ENCODE measurements at places on chromosomes 5 and 9.

DNA sequence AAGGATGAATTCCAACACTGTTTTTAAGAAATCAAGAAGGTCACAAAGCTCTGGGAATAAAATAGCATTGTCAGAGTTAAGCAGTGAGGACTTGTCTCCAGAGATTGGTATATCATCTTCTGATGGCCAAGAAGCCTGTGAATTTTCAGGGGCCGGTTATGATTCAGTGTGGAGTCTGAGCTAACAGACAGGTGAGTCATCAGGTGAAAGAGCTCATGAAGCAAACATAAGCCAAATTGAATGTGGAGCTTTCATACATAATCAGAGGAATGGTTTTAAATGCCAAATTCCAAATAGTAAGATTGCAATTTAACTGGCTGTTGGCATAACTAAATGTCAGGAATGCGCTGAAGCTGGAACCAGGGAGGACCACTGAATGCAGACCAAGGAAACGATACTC lies 494.2 kb downstream of the MTRR start:
- no peak for DNase-seq

- DNase-seq: peak; percentile 79
These were observed at the start of gene NME5 for GRCh38 chr5:138138949-138139780. Gene NME5 (minus strand): TSS chr5:138139428. CDS start chr5:138138780, 648 bp downstream.

DNA sequence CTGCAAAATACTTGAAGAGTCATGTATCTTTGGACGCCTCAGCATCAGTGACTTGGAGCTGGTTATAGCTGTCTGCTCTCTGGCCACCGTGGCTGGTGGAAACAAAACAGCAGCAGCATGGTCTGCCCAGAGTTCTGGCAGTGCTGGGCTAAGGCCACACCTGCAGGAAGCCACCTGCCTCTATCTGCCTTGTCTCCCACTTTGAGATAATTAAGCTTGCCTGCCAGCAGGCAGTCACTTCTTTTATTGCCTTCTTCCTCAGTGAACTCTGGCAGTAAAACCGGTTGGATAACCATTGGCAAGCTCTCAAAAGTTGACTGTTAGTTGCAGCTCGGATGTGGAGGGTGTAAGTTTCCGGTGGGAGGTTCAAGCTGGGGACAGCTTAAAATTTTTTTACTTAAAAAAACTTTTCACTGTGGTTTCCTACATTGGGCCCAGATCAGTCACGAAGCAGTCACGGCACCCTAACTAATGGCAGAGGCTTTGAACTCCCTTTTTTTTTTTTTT lies 4.9 kb downstream of the SMIM3 start:
- DNase-seq: peak; percentile 50

- no peak for DNase-seq
These were observed 136.3 kb downstream of the TMEM232 start for GRCh38 chr5:110590187-110590586.

DNA sequence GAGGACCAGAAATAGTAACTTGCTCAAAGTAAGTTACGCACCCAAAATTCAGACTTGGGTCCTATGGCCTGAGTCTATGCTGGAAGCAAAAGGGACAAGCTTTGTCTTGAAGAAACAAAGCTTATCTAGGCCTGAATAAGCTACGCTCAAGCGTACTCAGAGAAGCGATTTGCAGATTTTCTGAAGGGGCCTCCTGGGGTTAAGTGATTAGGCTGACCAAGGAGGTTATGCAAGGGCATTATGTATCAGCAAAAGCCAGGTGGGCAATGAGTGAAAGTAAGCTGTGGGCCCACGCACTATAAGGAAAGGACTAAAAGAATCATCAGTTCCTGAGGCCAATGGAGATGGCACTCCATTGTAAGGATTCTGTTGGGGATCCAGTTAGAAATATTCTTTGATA lies 122.1 kb downstream of the SNX18 start:
- DNase-seq: no peak

- no peak for DNase-seq
These were observed 73.8 kb downstream of the MED27 start for GRCh38 chr9:132005899-132006298.

DNA sequence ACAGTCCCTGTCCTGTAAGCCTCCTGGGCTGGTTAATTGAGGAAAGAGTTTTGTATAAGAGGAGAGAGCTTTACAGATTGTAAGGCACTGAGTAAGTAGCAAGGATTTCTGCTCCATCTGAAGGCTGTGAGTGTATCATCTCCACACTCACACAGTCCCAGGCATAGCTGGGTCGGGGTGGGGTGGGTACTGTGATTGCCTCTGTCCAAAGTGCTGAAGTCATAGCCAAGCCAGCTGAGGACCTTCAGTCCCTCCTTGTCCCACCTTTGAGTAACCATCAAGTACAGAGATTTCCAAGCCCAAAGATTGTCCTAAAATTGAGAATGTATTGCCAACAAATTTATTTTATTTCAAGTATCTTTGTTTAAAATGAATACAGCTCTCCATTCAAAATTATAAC lies 5.5 kb upstream of the DNAJB5 start:
- no peak for DNase-seq

GRCh38 chr9:27352457-27353165 lies 55.7 kb upstream of the EQTN start:
- DNase-seq: no peak

DNA sequence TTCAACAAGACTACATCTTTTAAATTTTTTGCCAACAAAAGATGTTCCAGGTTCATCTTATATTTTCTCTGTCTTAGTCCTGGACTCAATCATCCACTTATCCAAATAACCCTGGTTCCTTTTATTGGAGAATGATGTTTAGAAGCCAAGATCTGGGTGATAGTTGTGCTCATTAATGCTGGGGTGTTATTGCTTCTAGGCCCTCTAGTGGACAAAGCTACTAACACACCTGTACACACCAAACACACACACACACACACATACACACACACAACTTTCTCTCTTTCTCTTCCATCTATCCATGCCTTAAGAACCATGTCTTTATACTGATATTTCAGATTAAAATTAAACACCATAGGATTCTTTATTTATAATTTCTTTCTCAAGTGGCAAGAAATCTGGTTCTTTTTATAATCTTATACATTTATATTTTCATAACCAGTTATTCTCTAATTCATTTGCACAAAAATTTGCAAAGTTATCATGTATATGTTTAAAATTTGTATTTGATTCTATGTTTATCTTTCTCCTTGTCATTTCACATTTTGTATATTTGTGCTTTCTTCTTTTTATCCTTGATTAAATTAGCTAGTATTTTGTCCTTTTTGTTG lies 179.1 kb upstream of the SMIM23 start:
- DNase-seq: no peak

GRCh38 chr5:105773241-105773640 lies 1897.5 kb downstream of the EFNA5 start:
- DNase-seq: no peak

DNA sequence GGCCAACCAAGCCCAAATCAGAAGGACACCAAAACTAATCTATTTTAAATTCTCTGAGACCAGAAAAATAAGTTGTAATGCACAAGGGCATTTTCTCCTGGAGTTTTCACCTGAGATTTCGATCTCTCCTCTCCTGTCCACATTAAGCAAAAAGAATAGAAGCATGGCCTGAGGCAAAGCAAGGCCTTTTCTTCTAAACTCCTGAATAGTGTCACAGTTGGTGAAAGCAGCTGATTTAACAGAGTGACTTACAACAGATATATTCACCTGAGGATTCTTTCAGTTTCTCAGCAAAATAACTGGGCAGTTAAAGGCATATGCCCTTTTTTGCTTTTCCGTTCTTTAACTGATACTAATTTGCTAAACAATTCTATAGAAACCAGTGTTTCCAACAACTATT lies 547.7 kb downstream of the EFNA5 start:
- no peak for DNase-seq

DNA sequence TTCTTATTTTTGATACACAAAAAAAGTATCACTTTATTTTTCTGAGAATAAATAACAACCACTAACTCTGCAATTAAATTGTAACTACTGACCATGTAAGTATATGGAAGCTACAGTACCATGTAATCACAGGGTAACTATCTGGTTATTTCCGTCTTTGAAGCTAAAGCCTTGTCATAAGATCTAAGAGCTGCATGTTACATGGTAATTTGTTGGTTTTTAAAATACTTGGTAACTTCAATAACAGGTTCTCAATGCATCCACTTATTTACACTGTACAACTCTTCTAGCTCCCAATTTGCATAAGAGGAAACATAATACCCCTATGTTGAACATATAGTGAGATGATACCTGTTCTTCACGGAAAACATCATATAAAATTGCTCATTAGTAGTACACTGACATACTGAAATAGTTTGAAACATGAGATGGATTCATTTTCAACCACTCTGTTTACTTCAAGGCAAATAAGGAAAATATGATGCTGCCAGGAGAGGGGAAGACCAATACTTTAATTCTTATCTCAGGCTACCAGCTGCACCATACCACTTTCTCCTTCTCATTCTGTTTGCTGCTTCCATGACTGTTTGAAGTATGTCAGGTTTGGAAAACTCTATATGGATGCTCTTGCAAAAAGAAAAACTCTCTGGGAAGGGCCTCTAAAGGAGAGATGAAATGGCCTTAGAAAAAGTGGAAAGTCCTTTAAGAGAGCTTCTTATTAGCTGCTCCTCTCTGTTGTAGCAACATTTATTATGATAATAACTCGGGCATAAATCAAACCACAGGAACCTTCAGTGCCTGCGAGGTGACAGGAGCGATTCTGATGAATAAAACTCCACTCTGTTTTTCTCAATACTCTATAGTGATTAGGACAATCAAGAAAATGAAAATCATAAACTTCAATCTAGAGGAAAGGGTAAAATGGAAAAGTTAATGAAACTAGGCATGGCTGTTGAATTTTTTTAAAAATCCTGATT lies 150.2 kb downstream of the KIAA0825 start:
- no peak for DNase-seq

- peak; percentile 26 for DNase-seq
These were observed 635 bp downstream of the FBN2 start for GRCh38 chr5:128537221-128537999.

- no peak for DNase-seq
These were observed 42.9 kb downstream of the FGF18 start for GRCh38 chr5:171462136-171462927.

- DNase-seq: peak; percentile 77
These were observed 122.7 kb upstream of the LMX1B start for GRCh38 chr9:126490871-126491567.

DNA sequence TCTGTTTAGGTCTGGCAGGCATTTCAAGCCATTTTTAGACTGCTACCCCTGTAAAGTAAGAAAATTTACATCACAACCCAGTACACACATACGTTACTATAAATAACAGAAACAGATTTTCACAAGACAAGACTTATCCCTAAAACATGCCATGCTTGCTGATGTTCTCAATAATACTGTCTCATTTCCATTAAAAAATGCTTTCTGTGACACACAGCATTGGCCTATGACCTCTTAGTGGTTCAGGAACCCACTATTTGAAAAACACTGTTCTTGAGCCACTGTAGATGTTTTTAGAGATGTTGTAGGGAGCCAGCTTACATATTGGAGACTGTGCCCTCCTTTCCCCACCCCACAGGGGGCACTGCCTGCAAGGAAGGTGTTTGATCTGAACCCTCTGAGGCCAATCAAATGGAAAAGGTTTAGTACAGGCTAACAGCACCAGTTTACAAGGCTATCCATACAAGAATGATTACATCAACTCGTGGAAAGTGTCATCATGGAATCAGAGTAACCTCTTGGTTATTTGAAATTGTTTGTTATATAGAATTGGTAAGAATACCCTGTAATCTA lies 30.8 kb downstream of the ZSWIM6 start:
- no peak for DNase-seq

GRCh38 chr5:170451747-170452365 lies 52.0 kb upstream of the KCNIP1 start:
- DNase-seq: no peak

DNA sequence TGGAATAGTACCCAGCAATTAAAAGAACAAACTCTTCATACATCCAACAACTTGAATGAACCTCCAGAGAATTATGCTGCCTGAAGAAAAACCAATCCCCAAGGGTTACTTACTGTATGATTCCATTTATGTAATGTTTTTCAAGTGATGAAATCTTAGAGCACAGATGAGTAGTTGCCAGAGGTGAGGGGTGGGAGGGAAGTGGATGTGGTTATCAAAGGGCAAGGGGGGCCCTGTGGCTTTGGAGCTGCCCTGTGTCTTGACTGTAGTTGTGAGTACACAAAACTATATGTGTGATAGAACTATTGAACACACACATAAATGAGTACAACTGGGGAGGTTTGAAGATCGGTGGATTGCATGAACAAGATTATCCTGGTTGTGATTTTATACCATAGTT lies 115.8 kb upstream of the SLC25A48 start:
- no peak for DNase-seq

- DNase-seq: no peak
These were observed 584.3 kb upstream of the KLF4 start for GRCh38 chr9:108073823-108074222.

DNA sequence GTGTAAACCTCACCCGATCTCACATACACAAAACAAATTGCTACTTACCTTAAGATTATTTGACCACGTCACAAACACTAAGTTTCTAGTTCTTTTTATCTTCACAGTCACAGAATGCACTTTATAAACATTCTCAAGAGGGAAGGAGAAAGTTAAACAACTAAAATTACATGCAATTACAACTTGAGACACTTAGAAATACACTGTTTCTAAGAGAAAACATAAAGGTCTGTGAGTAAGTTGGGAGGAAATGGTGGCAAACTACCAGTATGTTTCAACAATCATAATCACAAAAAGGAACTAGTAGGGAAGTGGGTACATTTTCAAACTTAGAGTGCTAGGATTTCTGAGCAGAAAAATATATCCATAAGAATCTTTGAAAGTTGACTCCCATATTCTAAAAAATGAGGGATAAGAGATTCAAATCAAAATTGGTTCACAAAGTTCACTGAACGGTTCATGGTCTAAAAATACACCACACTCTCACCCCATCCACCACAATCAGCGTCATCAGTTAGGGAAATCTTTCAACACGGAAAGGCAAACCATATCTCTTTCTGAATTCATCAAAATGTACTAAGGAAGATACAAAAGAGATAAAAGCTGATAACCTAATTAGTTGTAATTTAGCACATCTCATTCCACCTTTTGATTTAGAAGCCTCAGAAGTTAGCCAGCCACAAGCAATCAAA lies 182.6 kb downstream of the BNC2 start:
- no peak for DNase-seq

- no peak for DNase-seq
These were observed 32.1 kb downstream of the FAM163B start for GRCh38 chr9:133576875-133577736.
